ENCODE measurements at places on chromosomes 12 and 14.

DNA sequence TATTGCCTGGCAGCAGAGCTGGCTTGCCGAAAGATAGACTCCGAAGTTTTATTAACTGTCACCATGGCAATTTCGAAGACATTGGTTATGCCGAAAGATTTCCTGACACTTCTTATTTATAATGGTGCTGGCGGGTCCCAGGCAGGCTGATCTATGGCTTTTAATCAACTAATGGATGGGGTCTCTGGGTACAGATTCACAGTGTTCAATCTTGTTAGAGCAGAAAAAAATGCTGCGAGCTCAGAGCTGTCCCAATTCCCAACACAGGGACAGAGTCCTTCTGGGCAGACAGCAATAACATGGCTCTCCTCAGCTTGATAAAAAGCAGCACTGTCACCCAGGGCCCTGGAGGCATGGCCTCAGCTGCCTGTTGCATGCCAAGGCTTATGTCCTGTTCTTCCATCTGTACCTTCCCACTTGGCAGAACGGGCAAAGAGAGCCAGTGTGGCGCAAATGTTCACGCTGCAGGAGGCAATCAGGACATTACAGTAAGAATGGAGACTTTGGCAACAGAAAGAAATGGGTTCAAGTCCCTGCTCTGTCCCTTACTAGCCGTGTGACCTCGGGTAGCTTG is 228.2 kb upstream of the PWP1 start:
- no peak for DNase-seq

DNA sequence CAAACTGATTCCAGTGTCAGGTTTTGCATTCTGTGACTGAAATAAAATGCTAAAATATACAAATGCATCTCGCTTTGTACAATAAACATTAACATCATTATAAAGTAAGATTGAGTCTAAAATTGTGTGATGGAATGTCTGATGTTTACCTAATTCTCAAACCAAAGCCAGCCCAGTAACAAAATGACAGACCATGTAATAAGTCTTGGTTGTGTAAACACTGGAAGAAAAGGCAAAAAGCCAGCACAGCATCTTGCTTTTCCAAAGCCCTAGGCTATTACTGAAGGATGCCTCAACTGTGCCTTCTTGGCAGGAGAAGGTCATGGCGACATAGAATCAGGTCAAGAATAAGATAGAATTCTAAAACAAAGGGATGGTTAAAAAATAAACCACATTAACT is 169.6 kb downstream of the EGLN3 start:
- DNase-seq: no peak

- DNase-seq: no peak
Observed at GRCh38 chr12:51321882-51322281, 2.1 kb downstream of the BIN2 start.

DNA sequence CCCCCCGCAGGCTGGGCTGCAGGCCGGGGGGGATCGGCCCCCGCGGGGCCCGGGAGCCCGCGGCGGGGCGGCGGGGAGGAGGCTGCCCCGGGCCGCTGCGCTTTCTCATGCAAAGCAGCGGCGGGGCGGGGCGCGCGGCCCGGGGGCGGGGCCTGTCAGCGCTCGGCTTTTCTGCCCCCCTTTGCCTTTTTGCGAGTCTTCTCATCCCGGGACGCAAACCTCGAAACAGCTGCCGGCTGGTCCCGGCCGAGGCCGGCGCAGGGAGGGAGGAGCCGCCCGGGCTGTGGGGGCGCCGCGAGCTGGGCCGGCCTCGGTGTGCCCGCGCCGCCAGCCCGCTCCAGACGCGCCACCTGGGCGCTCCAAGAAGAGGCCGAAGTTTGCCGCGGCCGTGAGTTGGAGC is at the start of gene FZD10:
FZD10 (plus strand) TSS at position 198 of the 400 bp plus-strand sequence. CDS start 479 bp downstream, outside the sequence.
- no peak for DNase-seq

DNA sequence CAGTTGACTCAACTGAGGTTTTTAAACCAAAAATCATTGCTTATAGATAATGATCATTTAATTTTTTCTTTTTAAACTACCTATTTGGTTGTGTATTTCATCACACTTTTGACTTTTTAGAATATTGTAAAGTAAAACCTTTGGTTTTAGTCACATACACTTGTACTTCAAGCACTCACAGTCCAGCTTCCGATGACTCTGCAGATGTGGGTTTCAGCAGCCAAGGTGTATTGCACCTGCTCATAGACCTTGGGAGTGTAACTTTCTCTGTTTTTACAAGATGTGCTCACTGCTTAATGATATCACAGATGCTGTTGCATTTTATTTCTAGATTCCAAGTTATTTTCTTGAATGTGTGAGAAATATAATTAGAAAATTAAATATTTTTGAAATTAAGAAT is 188.3 kb upstream of the SLC38A2 start:
- no peak for DNase-seq

DNA sequence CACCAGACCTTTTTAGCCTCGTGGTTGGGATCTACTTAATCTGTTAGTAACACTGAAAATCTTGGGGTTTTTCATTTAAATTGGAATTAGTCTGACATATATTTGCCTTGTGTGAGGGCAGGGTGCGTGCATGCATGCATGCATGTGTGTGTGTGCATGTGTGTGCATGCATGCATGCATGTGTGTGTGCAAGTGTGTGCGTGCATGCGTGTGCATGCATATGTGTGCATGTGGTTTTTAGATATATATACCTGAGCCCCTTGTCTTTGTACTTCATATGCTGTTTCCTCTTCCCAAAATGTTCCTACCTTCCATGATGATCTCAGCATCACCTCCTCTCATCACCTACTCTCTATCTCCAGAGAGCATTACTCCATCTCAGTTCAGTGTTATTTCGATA is 66.3 kb upstream of the BCL11B start:
- no peak for DNase-seq

DNA sequence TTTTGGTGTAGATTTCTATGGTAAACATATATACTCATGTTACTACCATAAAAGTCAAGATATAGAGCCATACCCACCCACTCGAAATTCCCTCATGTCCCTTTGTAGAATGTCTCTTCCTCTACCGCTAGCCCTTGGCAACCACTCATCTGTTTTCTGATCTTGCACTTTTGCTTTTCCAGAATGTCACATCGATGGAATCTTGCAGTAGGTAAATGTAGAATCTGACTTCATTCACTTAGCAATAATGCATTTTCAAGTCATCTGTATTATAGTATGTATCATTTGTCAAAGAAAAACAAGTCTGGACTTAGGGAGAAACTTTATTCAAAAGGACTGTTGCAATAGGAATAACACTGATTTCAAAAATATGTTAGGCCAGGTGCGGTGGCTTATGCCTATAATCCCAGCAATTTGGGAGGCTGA is 19.3 kb upstream of the CLEC2D start:
- DNase-seq: no peak

- peak; percentile 91 for DNase-seq
Observed at GRCh38 chr12:45232756-45233372, 17.0 kb downstream of the ANO6 start.

- DNase-seq: no peak
Observed at GRCh38 chr12:109844091-109844490, 10.9 kb upstream of the TRPV4 start.

DNA sequence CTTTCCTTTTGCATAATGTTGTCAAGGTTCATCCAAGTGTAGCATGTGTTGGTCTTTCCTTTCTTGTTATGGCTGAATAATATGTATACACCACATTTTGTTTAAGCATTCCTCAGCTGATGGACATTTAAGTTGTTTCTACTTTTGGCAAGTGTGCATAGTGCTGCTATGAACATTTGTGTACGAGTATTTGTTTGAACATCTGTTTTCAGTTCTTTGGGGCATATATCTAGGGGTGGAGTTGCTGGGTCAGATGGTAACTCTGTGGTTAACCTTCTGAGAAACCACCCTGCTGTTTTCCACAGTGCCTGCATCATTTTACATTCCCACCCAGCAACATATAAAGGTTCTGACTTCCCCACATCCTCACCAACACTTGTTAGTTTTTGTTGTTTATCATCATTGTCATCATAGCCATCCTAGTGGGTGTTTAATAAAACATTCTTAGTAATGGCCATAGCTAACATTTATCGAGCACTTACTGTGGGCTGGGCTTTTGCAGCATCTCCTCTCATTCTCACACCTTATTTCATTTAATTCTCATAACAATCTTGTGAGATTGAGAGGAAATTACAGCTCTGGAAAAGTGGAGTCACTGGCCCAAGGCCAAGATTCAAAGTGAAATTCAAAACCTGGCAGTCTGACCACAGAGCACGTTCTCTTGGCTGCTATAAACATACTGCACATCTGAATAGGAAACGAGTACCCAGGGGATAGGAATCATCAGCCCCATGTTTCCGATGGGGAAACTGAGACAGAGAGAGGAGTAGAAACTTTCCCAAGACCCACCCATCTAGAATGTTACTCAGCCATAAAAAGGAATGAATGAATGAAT is 193.6 kb downstream of the KSR2 start:
- DNase-seq: no peak

- no peak for DNase-seq
Observed at GRCh38 chr12:106107566-106107965, 31.2 kb downstream of the NUAK1 start.

- DNase-seq: no peak
Observed at GRCh38 chr12:128091101-128091720, 175.8 kb upstream of the TMEM132C start.

GRCh38 chr14:71524320-71524982 is 407.8 kb upstream of the RGS6 start:
- DNase-seq: no peak
